ENCODE measurements at places on chromosomes 4 and X. TPM values are rescaled to one million over a fixed set of nuclear protein-coding genes. Genes with fewer than 3 reads are reported as not detected.

DNA sequence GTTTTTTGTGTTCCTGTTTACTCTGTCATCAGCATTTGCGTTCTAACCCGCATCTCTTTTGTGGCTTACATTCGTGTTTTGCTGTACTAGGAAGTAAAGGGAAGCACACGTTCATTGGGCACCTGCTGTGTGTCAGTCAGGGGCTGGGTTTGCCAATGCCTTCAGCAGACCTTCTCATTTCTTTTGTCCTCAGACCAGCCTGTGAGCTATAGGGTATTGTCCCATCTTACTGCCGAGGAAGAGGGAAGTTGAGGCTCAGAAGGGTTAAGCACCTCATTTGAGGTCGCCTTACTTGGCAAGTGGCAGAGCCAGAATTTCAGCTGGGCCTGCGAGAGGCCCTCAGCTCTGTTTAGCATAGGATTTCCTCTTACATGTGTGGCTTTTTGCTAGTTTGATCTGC is 8.7 kb downstream of the TBC1D14 start:
- DNase-seq = no peak

DNA sequence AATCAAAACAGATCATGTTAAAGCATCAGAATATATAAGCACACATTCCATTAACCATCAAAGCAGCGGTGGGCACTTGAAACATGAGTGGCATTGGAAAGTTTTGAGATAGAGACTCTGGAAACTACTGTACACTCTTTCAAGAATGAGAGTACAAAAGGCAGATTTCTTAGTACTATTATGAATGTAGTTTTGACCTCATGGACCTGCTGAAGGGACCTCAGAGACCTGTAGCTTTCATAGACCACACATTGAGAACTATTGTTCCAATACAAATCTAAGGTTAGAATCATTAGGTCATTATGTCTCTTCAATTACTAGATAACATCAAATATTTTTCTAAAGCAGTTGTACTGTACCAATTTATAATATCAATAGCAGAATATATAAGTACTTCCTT is 283.6 kb downstream of the RPA4 start:
- DNase-seq = no peak

DNA sequence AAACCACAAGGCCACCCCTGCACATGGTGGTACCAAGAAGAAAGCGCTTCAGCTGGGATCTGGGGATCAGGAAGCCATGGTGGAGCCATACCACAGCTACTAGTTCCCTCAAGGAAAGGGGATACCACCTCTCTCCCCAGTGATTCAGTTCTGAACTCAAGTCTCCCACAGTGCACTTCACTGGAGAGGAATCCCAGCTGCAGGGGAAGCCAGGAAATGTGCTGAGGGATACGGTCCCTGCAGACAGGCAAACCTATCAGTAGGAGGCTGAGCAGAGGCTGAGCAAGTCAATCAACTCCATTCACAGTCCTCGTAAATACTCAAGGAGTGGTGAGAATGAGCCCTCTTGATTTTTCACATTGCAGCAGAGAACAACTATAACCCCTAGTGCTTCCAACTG is 11.0 kb downstream of the TMEM192 start:
- no peak for DNase-seq

DNA sequence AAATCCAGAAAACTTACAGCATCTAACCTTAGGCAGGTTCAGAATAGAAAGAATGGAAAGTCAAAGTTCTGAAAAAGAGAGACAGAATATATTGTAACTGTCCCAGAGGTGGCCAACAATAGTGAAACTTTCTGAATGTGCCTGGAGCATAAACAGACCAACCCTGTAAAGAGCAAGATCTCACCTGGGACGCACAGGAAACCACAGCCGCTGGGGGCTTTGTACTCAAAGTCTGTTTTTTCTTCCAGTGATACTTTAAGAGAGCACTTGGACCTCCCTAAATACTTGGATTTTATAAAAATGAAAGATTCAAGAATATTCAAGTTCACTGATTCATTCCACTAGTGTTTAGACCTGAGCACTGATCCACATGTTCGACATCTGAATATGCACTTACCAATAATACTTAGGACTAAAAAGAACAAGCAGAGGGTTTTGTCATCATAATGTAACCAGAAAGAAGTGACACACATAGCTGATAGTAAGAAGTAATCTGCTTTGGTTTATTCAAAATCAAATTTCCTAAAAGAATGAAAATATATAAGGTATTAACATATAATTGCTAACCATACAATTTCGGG is 35.3 kb downstream of the ARAP2 start:
- no peak for DNase-seq

GRCh38 chr4:9947168-9948062 is 73.9 kb downstream of the SLC2A9 start:
- no peak for DNase-seq

DNA sequence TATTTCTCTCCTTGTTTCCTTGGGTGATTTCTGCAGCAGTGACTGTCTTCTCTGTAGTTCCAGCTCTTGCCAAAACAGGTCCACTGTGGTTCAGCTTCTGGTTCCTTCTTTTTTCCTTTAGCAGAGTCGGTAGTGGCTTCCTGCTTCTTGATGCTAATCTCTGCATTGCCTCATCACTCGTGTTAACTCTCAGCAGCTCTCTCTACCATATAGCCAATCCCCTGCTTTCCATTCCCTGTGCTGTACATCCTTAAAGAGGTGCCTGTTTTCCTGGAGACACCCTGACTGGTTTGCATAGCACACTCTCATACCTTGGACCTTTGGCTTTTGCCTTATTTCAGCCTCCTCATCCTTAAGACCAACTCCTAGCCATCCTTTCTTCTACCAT is 191.2 kb upstream of the LNX1 start:
- DNase-seq = no peak

DNA sequence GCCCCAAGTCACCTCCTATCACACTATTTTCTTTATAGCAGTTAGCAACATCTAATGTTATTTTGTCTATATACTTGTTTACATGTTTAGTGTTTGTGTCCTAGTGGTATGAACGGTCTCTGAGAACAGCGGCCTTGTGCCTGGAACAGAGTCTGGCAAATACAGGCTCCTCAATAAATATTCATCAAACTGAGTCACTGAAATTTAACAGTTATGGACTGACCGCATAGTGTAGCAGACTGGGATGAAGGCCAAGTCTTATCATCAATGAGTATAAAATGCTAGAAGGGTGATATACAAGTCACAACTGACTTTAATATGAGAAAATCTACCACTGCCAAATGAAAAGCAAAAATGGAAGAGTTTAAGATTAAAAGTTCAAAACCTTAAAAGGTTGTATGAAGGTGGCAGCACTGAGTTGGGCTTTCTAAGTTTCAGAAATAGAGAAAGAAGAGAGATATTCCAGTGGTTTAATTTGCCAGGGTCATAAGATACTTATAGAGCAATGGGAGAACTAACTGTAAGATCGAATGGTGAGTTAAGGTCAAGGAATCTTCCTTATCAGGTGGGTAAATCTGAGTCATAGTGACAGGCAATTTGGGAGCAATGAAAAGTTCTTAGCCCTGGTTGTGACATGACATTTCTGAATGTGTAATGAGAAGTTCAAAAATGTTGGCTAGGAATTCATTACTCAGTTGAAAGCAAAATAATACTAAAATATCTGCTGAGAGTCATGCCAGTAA is 34.9 kb downstream of the ELOVL6 start:
- DNase-seq = no peak

DNA sequence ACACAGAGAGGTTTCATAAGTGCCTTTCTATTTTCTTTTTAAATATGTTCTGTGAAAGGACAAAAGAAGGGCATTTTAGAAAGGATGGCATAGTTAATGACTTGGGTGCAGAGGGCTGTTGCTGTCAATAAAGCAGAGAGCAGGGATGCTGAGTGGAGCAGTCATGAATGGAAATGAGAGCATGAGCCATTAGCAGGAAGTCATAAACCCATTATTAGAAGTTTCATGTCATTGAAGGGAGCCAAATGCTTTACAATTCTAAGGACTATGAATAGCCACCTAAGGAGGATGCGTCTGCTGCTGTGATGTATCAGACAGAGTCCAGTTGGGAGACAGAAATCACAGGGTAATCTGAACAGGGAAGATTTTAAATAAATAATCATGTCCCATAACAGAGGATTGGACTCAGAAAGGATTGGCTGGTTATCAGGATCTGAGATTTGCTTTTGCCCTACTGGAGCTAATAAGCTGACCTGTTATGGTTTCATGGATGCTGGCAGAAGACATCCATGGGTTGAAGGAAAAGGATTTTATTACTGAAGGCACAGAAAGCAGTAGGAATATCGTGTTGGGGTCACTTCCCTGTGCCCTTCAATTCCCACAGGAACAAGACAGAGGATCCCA is 47.5 kb upstream of the WDR19 start:
- no peak for DNase-seq

DNA sequence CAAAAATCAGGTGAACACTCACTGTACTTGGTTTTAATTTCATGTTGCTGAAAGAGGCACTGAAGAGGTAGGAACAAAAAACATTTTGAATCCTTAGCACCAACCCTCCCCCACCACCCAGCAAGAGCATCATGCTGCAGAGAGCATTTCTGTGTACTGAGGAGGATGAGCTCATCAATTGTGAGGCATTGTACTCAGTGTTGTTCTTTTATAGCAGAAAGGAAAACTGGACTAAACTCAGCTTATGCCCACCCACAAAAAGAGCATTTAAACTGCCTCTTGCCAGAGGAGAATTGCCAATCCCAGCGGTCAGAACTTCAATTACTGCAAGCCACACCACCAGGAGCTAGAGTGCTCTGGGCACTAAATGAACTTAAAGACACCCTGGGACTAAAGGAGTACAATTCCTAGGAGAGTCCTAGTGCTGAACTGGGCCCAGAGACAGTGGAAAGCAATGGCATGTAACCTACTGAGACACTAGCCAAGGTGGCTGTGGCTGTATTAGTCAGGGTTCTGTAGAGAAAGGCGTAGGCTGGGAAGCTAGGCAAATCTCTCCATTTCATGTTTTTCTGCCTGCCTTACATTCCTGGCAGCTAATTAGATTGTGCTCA is 280.7 kb upstream of the KLHL4 start:
- DNase-seq = no peak

GRCh38 chr4:112147697-112148096 is 2.4 kb downstream of the FAM241A start:
- no peak for DNase-seq

DNA sequence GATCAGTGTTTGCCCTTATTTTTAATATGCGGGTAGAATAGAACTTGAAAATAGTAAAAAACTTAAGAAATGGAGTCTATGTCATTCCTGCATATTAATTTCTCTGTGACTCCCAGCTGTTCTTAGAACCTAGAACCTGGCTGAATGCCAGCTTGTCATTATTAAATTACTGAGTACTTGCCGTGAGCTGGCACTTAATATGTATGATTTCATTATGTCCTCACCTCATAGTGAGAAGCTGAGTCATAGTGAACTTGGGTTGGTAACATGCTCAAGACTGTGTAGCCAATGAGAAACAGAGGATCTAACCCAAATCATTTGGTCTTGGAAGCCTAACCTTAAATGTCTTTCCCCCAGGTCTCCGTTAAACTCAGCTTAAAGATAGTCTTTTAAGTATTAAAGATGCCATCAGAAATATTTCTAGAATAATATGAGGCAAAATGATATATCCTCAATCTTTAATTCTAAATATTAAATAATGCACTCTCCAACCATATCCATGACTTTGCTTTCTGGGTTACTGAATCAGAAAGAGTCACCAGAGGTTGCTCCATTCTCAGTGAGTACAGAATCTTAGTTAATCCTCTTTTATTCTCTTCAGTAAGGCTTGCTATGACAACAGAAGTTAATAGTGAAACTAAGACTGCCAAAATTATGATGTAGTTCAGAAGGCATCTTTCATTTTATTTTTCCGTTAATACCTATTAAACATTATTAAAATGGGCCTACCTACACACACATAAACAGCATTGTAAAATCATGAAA is 58.6 kb upstream of the TLL1 start:
- DNase-seq = no peak

HNRNPDL gene
- 197 TPM for polyA plus RNA-seq

MCF2 gene
- 0.30 TPM for polyA plus RNA-seq

NKX3-2 gene
- not detected for polyA plus RNA-seq

GNPDA2 gene
- polyA plus RNA-seq = 1.4 TPM

Measured in H1 (cell line).